ENCODE measurements at places on chromosomes 1 and 21.

GRCh38 chr1:53621144-53621543 lies 117.8 kb downstream of the GLIS1 start:
- DNase-seq, result no peak

GRCh38 chr1:28580722-28581530 lies 11.1 kb upstream of the RAB42 start:
- DNase-seq, result peak; percentile 25

DNA sequence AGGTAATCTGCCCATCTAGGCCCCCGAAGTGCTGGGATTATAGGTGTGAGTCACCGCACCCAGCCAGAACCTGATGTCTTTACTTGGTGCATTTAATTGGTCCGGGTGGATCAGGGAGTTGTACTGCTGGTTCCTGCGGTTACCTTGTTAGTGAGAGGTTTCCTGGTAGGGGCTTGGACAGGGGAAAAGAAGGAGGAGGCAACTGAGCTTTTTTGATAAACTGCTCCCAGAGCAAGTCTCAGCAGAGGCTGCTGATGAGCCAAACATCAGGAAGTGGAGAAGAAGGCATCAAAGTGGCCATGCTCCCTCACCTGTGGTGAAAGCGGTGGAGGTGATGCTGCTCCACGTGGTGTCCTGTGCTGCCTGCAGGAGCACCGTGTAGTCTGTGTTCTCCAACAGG lies 161.5 kb upstream of the KIAA0040 start:
- DNase-seq, result no peak

- DNase-seq, result no peak
Measured at GRCh38 chr1:200275415-200275814, 134.4 kb downstream of the ZNF281 start.

DNA sequence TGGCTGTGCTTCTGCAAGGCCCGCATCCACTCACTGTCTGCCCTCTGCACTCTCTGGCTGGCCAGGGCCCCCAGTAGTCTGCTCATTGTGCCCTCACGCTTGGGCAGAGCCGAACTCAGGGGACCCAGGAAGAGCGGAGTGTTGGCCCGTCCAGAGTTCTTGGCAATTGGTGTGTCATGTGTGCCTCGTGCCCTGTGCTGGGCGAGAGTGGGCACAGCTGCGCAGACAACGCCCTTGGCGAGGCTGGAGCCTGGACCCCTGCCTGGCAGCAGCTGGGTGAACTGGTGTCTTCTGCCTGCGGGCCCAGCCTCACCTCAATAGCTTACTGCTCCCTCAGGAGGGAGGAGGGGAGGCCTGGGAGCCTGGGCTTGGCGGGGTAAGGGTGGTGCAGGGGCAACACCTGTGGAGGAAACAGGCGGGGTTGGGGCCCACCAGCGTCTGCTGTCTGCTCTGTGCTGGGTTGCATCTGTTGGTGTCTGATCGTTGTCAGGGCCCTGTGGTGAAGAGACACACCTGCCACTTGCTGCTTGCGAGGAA lies 2.1 kb downstream of the GUK1 start:
- no peak for DNase-seq

GRCh38 chr21:34284666-34285065 lies 79.1 kb upstream of the KCNE2 start:
- no peak for DNase-seq

DNA sequence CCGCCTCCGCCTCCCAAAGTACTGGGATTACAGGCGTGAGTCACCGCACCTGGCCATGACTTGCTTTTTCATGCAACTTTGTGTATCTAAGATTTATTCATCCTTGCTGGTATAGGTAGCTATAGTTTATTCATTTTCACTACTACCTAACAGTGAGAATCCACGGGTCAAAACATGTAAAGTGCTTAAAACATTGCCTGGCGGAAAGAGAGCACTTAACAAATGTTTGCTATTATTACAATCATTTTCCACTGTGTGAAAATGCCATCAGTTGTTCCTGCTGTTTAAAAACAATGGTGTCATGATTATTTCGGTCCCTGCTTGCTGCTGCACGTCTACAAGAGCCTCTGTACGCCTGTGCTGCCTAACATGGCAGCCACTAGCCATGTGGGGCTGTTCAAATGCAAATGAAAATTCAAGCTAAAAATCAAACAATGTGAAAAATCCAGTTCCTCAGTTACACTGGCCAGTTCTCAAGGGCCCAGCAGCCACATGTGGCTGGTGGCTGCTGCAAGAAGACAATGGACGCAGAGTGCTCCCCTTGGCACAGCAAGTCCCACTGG lies 65.1 kb downstream of the CLSTN1 start:
- DNase-seq, result no peak

GRCh38 chr1:72366466-72366865 lies 84.1 kb upstream of the NEGR1 start:
- no peak for DNase-seq

DNA sequence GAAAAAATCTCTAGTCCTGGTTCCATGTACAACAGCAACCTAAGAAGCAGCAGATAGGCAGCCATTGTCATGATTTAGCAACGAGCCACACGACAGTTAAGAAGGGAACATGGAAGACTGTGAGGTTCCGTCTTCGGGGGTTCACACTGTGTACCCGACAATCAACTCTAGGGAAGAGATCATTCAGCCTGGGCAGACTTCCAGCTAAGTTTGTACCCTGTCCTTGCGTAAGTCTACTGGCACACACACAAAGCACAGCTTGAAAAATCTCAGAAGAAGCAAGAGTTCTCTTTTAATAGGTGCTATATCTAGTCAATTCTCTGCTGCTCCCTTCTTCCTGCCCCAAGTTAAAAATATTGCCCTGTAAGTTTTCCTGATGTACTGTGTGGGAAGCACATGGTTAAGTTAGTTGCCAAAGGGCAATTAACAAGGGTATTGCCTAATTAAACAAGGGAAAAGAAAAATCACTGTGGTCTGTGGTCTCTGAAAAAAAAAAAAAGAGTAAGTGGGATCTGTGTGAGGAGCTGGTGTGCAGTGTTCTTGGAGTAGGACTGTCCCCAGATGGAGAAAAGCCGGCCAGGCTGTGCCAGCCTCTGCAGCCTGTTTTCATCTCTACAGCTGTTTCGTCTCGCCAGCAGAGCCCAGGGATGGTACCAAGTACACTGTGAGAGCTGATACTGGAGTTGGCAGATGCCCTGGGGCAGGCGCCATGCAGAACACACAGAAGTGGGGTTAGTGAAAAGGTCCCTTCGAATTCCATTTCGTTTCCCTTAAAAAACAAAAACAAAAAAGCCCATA lies 6.4 kb upstream of the MYBPHL start:
- DNase-seq, result no peak

GRCh38 chr1:85313888-85314696 lies 37.7 kb upstream of the BCL10 start:
- DNase-seq, result no peak

DNA sequence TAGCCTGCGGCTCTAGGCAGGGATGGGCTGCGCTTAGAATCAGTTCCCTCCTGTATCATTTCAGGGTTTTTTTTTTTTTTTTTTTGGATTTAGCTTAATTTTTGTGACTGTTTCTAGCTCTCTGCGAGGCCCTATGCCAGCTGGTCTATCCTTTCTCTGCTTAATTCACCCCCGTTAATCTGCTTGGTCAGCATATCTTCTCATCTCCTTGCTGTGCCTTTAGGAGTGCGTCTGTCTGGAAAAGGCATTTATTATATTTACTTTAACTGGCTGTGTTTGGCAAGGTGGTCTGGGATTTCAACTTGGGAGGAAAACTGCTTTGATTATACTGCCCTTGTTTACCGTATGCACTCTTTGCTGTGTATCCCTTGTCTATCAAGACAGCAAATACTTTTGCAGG lies 184.8 kb upstream of the KIAA0040 start:
- DNase-seq, result no peak

- no peak for DNase-seq
Measured at GRCh38 chr21:41761211-41761933, 5.5 kb downstream of the RIPK4 start.

- no peak for DNase-seq
Measured at GRCh38 chr1:224488806-224489499, 54.4 kb upstream of the WDR26 start.

DNA sequence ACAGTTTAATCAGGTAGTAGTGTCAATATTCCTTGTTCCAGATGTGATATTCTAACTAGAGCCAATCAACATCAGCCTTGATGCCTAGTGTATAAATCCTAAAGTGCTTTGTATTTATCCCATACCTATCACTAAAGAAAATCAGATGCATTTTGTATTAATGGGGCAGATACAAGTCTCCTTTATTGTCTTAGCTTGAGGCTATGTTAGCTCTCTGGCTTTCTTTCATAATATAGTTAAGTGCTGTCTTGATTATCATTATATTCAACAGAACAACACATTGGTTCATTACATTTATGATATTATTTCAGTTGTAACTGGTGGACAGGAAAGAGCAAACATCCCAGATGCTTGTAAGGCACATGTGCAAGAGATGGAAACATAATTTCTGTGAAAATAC lies 338.8 kb downstream of the PLA2G4A start:
- no peak for DNase-seq

GRCh38 chr1:65830306-65830705 lies 37.6 kb downstream of the PDE4B start:
- no peak for DNase-seq

GRCh38 chr1:59329412-59330053 lies 32.6 kb downstream of the FGGY start:
- DNase-seq, result no peak

DNA sequence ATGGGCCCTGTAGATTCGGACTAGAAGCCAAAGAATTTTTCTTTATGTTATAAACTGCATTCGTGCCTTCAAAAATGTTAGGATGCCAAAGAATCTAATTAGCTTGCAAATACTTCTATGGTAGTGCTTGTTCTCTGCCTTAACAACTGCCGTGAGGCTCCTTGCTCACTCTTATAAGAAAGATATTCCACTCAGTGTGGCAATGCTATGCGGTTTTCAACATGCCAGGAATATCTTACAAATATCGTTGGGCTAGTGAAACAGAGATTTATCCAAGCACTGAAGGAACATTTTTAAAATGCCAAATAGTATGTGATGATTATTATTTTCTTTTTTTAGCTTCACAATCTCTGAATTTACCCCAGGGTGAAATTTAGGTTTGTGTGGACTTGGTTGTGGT lies 198.2 kb downstream of the GREM2 start:
- no peak for DNase-seq

DNA sequence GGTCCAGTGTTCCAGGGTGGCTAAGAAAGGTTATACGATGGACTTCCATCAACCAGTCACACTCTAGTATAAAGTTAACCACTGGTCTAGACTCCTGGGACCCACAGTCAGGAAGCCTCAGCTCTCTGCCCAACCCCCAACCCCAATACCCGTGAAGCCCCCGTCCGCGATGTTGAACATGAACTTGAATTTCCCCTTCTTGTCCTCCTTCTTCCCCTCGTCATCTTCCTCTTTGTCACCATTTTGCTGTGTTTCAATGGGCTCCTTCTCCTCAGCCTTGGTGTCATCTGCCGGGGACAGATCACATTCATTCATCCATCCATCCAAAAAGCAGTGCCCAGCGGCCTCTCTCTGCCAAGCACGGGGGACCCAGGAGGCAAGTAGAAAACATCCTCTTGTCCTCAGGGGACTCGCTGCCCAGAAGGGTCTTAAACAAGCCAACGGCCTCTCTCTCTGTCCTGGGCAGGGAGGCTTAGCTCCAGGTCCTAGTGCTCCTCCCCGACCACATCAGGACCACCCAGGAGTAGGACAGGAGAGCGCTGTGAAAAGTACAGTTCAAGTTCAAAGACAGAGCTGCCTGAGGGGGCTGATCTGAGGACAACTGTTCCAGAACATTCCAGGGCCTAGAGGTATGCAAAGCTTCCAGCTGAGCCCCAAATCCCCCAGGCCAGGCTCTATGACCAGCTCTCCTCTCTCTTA lies 66.5 kb downstream of the KCNAB2 start:
- no peak for DNase-seq

- no peak for DNase-seq
Measured at GRCh38 chr1:64933296-64934070, 32.9 kb downstream of the JAK1 start.

DNA sequence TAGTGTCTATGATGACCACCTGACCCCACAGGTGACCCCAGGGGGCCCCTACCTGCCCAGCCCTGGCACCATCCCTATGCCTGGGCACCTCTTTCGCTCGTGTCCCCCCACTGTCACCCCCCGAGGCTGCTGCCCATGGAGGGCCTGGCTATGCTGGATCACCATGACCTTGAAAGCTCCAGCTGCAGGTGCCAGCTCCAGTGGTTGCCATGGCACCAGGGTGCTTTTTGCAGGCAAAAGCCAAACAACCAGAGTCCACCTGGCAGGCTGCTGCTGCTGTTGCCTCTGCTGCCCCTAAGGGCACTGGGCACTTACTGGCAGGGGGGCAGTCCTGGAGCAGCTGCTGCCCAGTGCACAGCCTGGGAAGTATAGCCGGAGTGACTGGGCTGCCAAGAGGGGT lies 21.7 kb downstream of the ETNK2 start:
- DNase-seq, result no peak

GRCh38 chr1:224689374-224689773 lies 73.3 kb downstream of the CNIH3 start:
- DNase-seq, result no peak

- no peak for DNase-seq
Measured at GRCh38 chr1:7733276-7733675, 37.8 kb upstream of the VAMP3 start.

DNA sequence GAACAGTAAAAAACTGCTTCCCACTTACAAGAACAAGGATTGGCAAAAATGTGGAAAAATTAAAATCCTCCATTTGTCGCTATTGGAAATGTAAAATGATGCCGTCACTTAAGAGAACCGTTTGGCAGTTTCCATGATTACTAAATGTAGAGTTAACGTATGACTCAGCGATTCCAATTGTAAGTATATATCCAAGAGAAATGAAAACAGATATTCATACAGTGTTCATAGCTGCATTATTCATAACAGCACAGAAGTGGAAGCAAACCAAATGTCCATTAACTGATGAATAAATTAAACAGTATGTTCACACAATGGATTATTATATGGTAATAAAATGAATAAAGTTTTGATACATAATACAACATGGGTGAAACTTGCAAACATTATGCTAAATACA lies 971.0 kb downstream of the AMY1C start:
- DNase-seq, result no peak

GRCh38 chr1:54325284-54325683 lies 80.9 kb downstream of the SSBP3 start:
- DNase-seq, result no peak

- DNase-seq, result no peak
Measured at GRCh38 chr1:29017235-29017634, 102.9 kb downstream of the EPB41 start.

GRCh38 chr1:164785841-164786534 lies 227.0 kb downstream of the PBX1 start:
- DNase-seq, result no peak

GRCh38 chr1:119380983-119381662 lies 12.5 kb downstream of the HAO2 start:
- DNase-seq, result no peak

- no peak for DNase-seq
Measured at GRCh38 chr1:11822091-11822490, 16.1 kb downstream of the CLCN6 start.

DNA sequence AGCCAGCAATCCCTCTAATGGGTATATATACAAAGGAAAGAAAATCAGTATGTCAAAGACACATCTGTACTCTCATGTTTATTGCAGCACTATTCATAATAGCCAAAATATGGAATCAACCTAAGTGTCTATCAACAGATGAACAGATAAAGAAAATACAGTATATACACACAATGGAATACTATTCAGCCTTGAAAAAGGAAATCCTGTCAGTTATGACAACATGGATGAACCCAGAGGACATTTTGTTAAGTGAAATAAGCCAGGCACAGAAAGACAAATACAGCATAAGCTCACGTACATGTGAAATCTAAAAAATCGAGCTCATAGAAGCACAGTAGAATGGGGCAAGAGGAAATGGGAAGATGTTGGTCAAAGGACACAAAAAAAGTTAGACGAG lies 69.1 kb downstream of the WARS2 start:
- DNase-seq, result no peak

- no peak for DNase-seq
Measured at GRCh38 chr1:49098866-49099265, 322.2 kb upstream of the BEND5 start.

All from stimulated activated CD4-positive, alpha-beta T cell treated with anti-CD3 and anti-CD28 coated beads, Interleukin-15, amount 100 ng/mL, for 1 hour (primary cell).